ENCODE measurements at places on chromosomes 12 and 14. TPM values are rescaled to one million over a fixed set of nuclear protein-coding genes. Genes with fewer than 3 reads are reported as not detected.

The KLRD1 gene
- total RNA-seq = not detected

The CCDC38 gene
- total RNA-seq = 0.09 TPM

The SERPINA1 gene
- total RNA-seq = 3.1 TPM

The FAR2 gene
- not detected for total RNA-seq

Measured in A549 treated with GW870086 at 1 μM for 4 hours (cell line).